ENCODE measurements at places on chromosomes 7 and 10.

GRCh38 chr10:98482096-98482495 is 35.4 kb upstream of the HPS1 start:
- DNase-seq = no peak

DNA sequence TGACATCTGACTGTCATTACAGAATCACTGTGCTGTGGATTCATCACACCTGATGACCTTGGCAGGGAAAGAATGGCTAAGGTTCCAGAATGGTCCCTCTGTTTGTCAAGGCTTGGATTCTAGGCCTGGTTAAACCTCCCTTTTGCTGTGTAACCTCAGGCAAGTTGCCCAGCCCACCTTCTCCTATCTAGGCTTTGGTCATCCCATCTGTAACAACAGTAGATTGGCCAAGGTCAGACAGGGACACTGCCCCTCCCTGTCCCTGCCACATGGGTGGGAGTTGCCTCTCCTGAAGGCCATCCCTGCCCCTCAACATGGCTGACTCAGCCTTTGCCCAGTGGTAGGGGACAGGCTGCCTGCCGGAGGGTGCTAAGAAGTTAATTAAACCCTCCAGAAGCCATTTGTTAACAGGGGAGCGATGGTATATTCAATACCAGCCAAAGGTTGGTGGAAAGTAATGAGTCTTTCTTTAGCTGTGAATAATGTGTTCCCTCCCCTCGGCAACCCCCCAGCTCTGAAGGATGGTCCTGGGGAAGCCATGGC is 149.8 kb upstream of the PCBD1 start:
- no peak for DNase-seq

DNA sequence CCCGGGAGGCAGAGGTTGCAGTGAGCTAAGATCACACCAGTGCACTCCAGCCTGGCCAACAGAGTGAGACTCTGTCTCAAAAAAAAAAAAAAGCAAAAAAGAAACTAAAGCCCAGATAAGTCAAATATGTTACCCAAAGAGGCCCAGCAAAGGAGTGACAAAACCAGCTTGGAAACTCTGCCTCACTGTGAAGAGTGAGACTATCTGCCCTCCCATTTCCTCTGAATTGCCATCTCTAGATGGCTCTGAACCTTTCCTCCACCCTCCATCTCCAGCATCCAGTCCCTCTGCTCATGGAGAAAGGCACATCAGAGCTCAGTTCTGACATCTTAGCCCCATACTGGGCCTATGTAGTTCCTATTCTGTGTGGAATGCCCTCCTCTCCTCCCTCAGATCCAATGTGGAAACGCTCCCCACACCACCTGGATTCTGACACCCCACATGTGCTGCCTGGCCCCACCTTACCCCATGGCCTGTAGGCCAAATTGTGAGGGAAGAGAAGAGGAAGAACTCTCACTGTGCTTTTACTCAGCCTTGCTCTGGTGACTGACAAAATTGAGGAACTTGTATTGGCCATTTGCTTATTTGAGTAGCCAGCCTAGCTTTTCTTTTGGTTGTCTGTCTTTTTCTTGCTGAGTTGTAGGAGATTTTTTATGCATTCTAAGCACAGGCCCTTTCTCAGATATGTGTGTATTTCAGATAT is 18.0 kb upstream of the NUDCD3 start:
- no peak for DNase-seq

DNA sequence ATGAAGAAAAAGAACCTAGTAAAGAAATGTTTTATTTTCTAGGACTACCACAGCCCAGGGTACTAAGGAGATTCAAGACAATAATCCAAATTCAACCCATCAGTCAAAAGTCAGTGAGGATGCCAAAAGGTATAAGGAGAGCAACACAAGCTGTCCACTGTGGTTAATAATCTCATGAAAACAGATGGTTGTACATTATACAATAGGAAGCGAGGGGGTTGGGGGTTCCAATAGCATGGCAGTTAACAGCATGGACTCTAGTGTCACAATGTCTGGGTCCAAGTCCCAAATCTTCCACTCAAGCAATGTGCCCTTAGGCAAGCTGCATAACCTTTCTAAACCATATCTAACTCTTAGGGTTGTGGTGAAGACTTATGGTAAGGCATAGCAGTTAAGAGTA is 35.1 kb downstream of the BRAF start:
- DNase-seq = no peak

DNA sequence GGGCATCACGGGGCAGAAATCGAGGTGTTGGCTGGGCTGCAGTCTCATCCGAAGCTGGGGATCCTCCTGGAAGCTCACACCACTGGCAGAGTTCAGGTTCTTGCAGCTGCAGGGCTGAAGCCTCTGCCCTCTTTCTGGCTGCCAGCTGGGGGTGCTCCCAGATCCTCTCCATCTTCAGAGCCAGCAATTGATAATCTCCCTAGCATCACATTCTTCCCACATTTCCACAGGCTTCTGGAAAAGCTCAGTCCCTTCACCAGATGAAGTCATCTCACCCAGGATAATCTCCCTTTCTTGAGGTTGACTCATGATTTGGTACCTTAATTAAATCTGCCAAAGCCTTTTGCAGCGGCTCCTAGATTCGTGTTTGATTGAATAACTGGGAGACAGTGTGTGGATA is 55.2 kb downstream of the NRP1 start:
- no peak for DNase-seq

DNA sequence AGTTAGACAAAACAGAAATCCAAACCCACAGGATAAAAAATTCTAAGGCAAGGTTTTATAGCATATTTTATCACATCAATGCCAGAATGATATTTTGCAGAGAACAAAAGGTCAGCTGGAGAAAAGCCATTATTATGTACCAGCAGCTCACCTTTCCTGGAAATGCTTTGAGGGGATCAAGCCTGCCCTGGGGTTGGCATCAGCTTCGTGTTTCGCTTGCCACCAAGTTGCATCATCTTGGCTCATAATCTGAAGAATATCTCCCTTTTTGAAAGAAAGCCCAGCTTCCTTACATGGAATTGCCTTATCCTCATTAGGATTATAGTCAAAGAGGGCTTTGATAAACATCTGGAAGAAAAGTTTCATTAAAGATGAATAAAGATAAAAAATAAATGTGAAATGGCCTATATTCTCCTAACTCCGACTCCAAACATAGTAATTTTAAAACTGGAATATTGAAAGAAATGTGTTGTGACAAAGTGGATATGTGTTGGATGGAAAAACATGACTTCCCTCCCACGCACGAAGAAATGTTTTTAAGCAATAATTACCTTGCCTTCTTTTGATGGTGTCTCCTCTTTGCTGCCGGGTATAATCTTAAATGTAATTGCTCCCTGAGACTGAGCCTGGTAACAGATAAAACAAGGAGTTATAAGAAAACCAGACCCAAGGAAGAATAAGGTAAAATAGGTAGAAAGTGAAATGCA is 121.3 kb upstream of the ODAD2 start:
- DNase-seq = no peak

- DNase-seq = no peak
Observed at GRCh38 chr7:70607759-70608158, 524.2 kb upstream of the GALNT17 start.

DNA sequence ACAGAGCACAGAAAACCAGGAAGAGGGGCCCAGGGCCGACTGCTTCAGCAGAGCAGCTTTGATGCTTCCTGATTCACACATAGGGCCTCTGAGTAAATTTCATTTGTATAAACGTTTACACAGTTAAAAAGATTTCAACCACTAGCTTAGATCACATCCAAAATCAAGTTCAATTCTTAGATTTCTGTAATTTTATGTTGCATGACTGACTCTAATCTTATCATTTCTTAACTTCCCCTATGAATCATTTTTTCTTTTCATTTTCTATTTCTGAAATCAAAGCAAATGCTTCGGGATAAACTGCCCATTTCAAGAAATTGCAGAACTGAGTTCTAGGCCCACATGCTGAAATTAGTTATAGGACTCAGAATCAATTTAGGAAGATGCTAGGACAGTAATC is 224.7 kb downstream of the INHBA start:
- DNase-seq = no peak

GRCh38 chr7:55020466-55020871 is 1.7 kb downstream of the EGFR start:
- no peak for DNase-seq

- no peak for DNase-seq
Observed at GRCh38 chr10:121069061-121069850, 218.1 kb downstream of the WDR11 start.

DNA sequence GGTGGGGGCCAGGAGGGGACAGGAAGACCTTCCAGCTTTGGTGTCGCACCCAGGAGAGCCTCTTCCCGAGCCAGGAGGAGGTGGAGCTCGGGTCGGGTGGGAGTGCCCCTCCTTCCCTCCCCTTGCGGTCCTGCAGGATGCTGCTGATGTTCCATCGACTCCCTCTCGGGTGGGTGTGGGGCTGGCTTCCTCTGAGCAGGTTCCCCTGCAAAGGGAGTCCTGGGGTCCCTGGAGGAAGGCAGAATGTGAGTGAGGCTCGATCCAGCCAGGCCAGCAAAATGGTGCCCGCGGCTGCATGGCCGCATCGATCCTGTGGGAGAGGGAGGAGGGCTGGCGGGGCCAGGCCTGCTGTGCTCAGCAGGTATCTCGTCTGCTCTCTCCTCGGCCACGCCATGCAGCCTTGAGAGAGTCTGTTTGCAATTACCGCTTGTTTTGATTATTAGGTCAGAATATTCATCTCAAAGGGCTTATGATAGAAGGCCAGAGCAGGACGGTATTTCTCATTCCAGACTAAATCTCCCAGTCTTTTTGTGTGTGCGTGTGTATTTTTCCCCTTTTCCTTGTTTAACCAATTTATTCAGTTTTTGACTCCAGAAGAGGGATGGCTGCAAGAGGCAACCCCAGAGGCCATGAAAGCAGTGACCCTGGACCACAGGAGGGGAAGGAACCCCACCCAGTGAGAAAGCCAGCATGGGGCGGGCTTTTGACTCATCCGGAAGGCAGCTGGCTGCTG is 137.3 kb upstream of the ZMIZ1 start:
- no peak for DNase-seq

DNA sequence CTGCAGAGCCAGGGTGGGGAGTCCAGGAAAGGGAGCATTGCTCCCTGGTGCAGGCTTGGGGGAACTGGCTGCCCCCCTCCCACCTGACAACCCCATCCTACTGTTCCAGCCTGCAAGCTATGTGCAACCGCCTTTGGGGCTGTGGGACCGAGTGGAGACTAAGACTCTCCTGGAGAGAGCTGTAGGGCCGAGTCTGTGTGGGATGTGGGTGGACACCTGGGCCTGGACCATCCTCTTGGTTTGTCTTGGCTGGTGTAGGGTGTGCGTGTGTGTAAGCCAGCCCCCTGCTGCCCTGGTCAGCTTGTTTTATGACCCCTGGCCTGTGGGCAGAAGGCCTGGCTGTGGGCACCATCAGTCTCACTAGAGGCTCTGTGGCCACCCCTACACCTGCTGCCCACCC is 1.6 kb upstream of the RAMP3 start:
- no peak for DNase-seq

GRCh38 chr10:5070648-5071410 is 23.4 kb upstream of the AKR1C3 start:
- no peak for DNase-seq

GRCh38 chr10:103273041-103273441 is 3.9 kb upstream of the INA start:
- DNase-seq = no peak

DNA sequence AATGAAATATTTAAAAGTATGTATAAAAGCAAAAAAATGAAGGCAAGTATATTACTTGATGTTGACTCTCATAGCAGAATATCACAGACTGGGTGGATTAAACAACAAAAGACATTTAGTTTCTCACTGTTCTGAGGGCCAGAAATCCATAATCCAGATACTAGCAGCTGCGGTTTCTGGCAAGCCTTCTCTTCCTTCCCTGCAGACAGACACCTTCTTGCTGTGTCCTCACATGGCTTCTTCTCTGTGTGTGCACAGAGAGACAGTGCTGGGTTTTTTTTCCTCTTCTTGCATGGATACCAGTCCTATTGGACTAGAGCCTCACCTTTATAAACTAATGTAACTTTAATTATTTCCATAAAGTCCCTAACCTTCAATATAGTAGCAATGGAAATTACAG is 127.9 kb upstream of the AKR1E2 start:
- DNase-seq = no peak

- no peak for DNase-seq
Observed at GRCh38 chr7:28630350-28630749, 218.0 kb downstream of the CREB5 start.

GRCh38 chr7:18503126-18503866 is 7.7 kb downstream of the HDAC9 start:
- no peak for DNase-seq

GRCh38 chr7:16571941-16572340 is 45.3 kb downstream of the LRRC72 start:
- DNase-seq = no peak

- no peak for DNase-seq
Observed at GRCh38 chr7:104231054-104232046, 23.5 kb upstream of the ORC5 start.

- no peak for DNase-seq
Observed at GRCh38 chr7:91226411-91226810, 37.8 kb upstream of the FZD1 start.

- DNase-seq = no peak
Observed at GRCh38 chr10:92891885-92892690, 43.8 kb downstream of the EXOC6 start.

DNA sequence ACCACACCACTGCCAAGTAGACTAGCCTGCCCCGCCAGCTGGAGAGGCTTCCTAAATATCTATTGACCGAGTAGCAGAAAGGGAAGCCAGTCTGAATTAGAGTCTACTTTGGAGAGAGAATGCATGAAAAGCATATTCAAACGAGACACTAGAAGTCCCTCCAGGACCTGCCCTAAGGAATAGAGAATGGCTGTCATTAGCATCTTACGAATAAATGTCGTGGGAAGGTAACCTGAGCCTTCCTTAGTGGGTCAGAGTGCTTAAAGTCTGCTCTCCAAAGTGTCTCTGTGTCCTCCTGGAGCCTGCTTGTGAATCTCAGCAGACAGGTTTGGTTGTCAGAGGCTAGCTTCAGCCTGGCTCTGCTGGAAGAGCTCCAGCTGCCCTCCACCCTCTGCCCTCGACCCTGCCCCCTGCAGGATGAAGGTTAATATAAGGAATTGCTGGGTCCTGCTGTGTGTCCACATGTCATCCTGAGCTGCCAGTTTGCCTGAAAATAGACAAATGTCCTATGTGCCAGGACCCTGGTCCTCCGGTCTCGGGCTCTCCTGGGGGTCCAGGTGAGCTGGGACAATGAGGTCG is 33.4 kb downstream of the FAM241B start:
- no peak for DNase-seq

Measured in cortex of kidney (tissue), 1 donor.